Stimulated activated CD8-positive, alpha-beta memory T cell treated with anti-CD3 and anti-CD28 coated beads, Interleukin-15, amount 100 ng/mL, for 48 hours (primary cell): ENCODE measurements at places on chromosomes 3 and 15.

GRCh38 chr3:43866529-43867353 lies 176.0 kb downstream of the ABHD5 start:
- DNase-seq = no peak

- no peak for DNase-seq
Observed at GRCh38 chr15:69793781-69794451, 303.8 kb downstream of the TLE3 start.

DNA sequence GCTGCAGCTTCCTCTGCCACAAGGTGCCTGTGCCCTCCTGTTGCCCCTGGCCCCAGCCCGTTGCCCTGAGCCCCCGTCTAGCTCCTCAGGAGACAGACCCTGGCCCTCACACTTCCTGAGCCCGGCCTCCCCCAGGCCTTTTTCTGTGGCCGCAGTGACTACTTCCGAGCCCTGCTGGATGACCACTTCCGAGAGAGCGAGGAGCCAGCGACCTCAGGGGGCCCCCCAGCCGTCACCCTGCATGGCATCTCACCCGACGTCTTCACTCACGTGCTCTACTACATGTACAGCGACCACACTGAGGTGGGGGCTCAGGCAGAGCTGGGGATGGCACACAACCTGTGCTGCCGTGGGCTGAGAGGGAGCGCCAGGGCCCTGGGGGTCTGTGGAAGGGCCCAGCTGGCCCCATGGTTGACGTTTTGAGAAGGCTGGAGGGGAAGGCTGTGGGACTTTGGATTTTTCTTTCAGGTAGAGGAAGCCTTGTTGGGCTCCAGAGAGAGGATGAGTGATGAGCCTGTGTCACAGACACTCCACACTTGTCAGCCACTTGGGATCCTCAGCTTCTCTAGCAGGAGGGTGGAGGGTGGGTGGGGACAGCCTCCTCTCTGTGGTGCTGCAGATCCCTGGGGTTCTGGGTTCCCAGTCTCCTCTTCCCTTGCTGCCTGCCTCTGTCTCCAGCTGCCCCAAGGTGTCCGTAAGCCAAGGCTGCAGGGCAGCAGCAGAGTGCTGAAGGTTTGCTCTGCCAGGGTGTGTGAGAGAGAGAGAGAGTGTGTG lies 5.0 kb downstream of the ABTB1 start:
- no peak for DNase-seq

GRCh38 chr3:49358884-49359225 lies 702 bp upstream of the GPX1 start:
- DNase-seq = no peak

GRCh38 chr3:131630097-131630496 lies 127.3 kb upstream of the MRPL3 start:
- no peak for DNase-seq

DNA sequence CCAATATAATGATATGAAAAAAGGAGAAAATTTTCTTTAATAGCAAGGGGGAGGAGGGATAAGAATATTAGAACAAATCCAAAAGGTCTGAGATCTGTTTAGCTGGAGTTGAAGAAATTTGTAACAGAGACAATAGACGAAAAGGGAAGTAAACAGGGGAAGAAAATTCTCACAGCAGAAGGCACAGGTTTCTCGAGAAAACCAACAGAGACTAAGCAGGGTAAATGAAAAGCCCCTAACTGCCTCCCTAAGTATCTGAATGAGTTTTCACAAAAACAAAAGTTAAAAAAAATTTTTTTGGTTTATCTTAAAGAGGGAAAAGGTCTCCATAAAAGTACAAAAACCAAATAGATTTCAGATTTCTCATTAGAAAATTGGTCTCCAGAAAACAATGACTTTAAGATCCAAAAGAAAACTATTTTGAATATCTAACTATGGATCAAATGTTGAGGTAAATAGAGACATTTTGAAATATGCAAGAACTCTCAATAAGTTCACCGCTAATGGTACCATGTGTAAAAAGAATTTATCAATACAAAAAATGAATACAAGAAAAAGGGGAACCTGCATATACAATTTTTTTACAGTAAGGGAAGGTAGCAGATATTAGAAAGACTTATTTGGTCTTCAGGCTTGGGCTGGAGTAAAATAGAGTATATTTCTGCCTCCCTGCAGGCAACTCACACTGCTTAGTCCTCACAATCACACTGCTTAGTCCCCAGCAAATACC lies 23.9 kb upstream of the NEK10 start:
- DNase-seq = no peak

GRCh38 chr3:146071632-146072031 lies 89.4 kb downstream of the PLOD2 start:
- DNase-seq = no peak

DNA sequence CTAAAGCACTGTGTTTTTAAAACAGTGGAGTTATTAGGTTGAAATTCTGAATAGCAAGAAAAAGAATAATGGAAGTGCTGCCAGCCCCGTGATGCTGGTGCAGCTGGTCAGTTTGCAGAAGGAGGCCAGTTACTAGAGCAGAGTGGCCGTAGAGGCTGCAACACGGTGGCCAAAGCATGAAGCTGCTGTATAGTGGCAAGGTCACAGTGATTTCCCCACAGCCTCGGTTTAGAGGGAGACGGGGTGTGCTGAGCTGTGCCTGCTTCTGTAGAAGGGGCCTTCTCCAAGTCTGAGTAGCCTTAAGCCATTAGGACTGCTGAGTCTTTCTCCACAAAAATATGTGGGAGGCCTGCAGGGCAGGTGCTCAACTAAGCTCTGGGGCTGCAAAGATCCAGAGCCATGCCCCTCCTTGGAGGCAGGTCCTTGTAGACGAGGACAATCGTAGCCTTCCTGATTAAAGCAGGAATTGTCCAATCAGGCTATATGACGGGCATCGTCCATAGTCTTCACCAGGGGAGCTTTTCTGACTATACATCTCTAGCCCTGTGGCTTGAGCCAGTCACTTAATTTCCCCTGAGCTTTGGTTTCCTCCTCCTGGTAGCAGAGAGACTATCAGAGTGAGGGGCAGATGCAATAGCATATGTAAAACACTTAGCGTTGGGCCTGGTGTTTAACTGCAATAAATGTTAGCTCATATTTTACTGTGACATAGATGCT lies 151.6 kb downstream of the PGPEP1L start:
- DNase-seq = no peak

GRCh38 chr15:40756938-40757337 lies 1.9 kb upstream of the RMDN3 start:
- DNase-seq = no peak
